ENCODE measurements at places on chromosomes 5 and 9.

DNA sequence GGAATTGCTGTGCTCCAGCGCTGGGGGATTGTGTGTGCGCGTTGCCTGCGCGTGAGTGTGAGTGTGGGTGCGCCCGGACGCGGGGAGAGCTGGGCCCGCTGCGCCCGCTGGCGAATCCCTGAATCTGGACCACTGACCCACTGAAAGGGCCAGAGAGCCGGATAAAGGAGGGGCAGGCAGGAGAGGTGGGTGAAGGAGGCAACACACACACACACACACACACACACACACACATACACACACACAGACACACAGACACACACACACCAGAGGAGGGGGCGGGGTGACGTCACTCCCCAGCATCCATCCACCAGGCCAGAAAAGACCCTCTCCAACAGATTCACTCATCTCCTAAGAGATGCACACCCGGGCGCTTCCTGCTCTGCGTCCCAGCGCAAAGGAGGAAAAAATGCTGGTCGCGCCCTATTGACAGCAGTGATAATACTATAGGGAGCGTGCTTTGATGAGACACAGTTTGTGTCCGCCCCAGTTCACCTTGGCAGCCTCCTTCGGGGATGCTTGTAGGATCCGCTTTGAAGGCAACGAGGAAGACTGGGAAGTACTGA lies 1059.1 kb upstream of the DMAC1 start:
- DNase-seq, result no peak

DNA sequence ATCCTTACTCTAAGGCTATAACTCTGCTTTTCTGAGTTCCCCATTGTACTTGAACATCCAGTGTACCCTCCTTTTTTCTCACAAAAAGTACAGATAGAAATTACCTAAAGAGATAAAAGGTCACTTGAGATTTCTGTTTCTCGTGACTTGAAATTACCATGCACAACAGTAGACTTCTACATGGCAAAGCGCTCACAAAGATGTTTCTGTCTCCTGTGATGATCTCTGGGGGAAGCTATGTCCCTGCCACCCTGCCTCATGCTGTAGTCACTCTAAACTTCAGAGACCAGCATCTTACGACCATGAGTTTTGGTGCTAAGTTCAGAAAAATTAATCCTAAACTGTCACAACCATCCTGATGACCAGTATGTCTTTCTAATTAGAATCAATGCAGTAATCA lies 36.2 kb downstream of the NFIB start:
- DNase-seq, result no peak

GRCh38 chr5:83645936-83646335 lies 74.7 kb downstream of the HAPLN1 start:
- DNase-seq, result no peak

DNA sequence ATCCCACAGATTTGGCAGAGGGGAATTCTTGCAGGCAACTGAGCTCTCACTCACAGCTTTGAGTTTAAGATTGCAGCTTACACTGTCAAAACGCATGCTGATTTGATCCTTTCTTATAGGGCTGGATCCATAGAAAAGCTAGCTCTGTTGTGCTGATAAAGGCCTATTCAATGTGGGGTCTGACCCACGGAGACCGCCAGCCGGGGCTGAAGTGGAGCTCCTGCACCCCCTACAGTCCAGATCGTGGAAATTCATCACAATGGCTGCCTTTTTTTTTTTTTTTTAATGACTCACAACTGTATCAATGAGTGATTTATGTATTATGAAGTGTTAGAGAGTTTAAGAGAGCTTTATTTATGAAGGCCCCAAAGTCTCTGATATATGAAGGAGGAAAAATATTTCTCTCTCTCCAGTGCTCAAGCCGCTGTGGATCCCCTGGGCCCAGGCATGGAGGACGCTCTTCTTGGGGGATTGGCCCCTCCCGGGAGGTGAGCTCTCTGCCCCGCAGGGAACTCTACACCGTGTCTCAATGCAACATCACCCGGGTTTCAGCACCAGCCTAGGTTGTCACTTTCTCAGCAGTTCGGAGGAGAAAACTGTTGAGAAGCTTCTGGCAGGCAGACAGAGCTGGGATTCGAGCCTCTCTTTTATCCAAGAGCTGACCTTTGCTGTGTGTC lies 700.2 kb downstream of the IRX1 start:
- no peak for DNase-seq

DNA sequence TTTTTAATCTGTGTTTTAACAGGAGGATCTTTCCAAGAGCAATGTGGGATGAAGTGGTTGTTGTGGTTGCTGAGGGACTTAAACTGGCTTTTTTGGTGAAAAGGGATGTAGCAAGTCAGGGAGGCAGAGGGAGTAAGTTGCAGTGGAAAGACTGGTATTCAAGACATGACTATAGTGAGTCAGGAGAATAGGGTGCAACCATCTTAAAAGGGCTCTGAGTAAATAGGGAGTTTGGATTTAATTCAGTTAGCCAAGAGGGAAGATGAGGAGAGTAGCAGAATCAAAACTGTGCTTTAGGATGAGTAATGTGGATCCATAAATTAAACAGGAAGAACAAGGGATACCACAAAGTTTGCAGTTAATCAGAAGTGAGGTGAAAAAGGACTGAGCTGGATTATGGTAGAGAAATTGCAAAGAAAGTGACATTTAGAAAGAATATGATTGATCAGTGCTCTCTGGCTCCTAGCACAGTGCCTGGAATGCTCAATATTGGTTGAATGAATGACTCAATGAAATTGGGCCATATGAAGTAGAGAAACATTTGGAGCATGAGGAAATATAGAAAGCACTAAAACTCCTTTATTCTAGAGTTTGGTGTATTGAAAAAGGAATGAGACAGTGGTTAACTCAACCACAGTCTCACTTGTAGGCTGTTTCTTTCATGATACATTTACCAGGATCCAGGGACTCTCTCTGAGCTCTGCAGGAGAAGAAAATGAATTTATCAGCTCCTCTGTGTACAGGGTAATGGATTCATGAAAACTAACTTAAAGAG lies 5.1 kb downstream of the POLR3G start:
- no peak for DNase-seq

- no peak for DNase-seq
These were observed 218.5 kb upstream of the ELAVL2 start for GRCh38 chr9:24044576-24044975.

GRCh38 chr5:170720984-170721383 lies 62.5 kb upstream of the GABRP start:
- no peak for DNase-seq

GRCh38 chr5:96432216-96433065 lies 607 bp downstream of the PCSK1 start:
- DNase-seq, result no peak
